ENCODE measurements at places on chromosomes 2 and 18. TPM values are rescaled to one million over a fixed set of nuclear protein-coding genes. Genes with fewer than 3 reads are reported as not detected.
A peak's percentile ranks its signal among the peaks of the same experiment; 100 is the strongest.

DNA sequence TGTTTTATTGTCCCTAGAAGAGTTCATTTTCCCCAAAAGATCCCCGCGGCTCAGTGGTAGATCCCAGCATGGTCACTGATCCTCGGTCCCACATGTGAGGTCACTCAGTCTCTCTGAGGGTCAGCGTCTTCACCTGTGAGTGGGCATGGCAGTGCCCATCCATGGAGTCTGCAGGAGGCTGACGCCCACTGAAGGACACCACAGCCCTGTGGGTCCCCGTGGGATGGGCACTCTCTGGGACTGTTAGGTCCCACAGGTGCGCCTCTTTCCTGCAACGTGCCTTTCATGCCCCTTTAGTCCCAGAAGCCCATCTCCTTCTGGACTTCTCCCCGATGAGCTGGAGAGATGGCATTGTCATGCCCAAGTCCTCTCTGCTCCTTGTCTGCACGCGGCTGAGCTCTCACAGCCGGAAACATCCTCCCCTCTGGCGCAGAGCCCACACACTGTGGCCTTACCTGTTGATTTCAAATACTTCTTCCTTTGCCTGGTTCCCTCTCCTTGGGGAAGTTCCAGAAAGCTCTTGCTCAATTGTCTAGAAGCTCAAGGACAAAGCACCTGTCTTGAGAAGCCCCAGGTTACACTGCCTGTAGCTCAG is 75.9 kb downstream of the PTGR3 start:
- no peaks in the 10 kb centered on the region for H3K27me3 ChIP-seq
- H3K4me1 ChIP-seq, result peaks cover 5% of the 10 kb centered on the region
- H3K27ac ChIP-seq, result no peak overlapping the region
- no peaks in the 10 kb centered on the region for H3K36me3 ChIP-seq

GRCh38 chr2:20797096-20797495 is 25.8 kb downstream of the LDAH start:
- H3K4me3 ChIP-seq, result no peak overlapping the region
- no peak for DNase-seq
- peaks cover 6% of the 10 kb centered on the region for H3K4me1 ChIP-seq
- no peaks in the 10 kb centered on the region for H3K27me3 ChIP-seq

TBC1D8 gene
- total RNA-seq, result 61.9 TPM

DNA sequence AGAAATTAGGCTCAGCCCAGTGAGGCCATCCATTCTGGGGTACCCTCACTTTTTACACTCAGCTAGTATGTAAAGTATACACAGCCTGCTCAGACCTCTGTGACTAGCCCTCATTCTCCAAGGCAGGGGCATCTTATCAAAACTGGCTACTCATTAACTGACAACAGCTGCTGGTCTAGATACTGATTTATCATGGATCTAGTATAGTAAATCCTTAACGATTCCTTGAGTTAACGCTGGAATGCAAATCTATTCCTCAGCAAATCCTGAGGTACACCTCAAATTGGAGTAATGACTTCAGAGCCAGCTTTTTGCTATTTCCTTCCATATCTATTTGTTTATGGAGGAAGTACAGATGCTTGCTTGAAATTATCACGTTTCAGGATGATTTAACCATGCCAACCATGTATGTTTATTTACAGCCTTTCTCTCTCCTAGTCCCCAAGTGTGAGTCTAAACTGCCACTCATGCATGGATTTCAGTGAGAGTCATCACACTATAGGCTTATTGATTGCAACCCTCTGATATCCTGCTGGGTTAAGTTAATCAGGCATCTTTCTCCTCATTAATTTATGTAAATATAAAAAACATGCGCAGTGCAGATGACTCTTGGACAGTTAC is 70.2 kb upstream of the DOK6 start:
- H3K36me3 ChIP-seq, result no peaks in the 10 kb centered on the region
- no peaks in the 10 kb centered on the region for H3K4me1 ChIP-seq
- H3K27me3 ChIP-seq, result no peaks in the 10 kb centered on the region
- DNase-seq, result no peak
- no peak overlapping the region for H3K27ac ChIP-seq

GRCh38 chr18:55433648-55434047 is 154.3 kb downstream of the TCF4 start:
- no peaks in the 10 kb centered on the region for H3K4me1 ChIP-seq
- no peak overlapping the region for H3K27ac ChIP-seq
- DNase-seq, result no peak
- H3K36me3 ChIP-seq, result no peaks in the 10 kb centered on the region
- no peaks in the 10 kb centered on the region for H3K27me3 ChIP-seq
- no peak overlapping the region for H3K4me3 ChIP-seq

DNA sequence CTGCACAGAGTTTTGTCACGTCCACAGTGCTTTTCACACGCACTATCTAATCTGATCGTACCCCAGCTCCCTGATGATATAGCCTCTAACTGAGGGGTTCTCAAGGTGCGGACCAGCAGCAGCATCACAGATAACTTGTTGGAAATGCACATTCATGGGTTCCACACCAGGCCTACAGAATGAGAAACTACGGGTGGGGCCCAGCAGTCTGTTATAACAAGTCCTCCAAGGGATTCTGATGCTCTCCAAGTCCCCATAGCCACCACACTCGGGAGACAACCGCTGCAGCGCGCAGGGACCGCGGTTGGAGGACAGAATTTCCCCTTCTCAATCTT is 745 bp upstream of the BZW1 start:
- H3K36me3 ChIP-seq, result peaks cover 24% of the 10 kb centered on the region
- peaks cover 44% of the 10 kb centered on the region for H3K4me1 ChIP-seq
- H3K27ac ChIP-seq, result peak overlapping the region; percentile 97
- DNase-seq, result no peak
- no peaks in the 10 kb centered on the region for H3K27me3 ChIP-seq

- H3K36me3 ChIP-seq, result peaks cover 15% of the 10 kb centered on the region
- DNase-seq, result no peak
- no peak overlapping the region for H3K4me3 ChIP-seq
- H3K27ac ChIP-seq, result no peak overlapping the region
- H3K4me1 ChIP-seq, result no peaks in the 10 kb centered on the region
Measured at GRCh38 chr2:175097297-175097696, 70.7 kb downstream of the ATF2 start.

DNA sequence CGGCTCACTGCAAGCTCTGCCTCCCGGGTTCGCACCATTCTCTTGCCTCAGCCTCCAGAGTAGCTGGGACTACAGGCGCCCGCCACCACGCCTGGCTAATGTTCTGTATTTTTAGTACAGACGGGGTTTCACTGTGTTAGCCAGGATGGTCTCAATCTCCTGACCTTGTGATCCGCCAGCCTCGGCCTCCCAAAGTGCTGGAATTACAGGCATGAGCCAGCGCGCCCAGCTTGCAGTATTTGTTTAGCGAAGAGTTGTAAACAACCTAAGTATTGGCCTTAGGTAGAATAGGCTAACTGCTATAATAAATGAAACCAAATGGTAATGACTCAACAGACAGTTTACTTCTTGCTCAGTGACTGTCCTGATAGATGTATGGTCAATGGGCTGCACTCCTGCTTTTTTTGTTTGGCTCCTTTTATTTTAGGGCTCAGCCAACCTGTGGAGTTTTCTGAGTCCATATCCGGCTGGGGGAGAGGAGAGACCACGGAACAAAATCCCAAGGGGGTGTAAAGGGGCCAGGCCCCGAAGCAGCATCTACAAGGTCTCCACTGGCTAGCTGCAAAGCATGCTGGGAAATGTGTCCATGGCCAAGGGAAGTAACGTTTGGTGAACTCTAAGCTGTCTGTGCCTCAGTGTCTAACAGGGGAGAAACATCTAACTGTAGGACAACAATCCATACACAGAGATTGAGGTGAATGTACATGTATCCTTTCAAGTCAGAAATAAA is 841.0 kb upstream of the ID2 start:
- no peak overlapping the region for H3K27ac ChIP-seq
- no peaks in the 10 kb centered on the region for H3K27me3 ChIP-seq
- H3K36me3 ChIP-seq, result no peaks in the 10 kb centered on the region
- no peak for DNase-seq
- no peak overlapping the region for H3K4me3 ChIP-seq

GRCh38 chr2:28395334-28396061 is 2.8 kb downstream of the FOSL2 start:
- H3K36me3 ChIP-seq, result peaks cover 4% of the 10 kb centered on the region
- peak overlapping the region; percentile 98 for H3K27ac ChIP-seq
- H3K4me3 ChIP-seq, result peak overlapping the region; percentile 86
- peaks cover 35% of the 10 kb centered on the region for H3K4me1 ChIP-seq
- no peaks in the 10 kb centered on the region for H3K27me3 ChIP-seq
- peak; percentile 79 for DNase-seq

HOXD4 gene
- total RNA-seq, result 0.79 TPM

MOCOS gene
- 3.6 TPM for total RNA-seq

KCNE4 gene
- total RNA-seq, result 0.30 TPM

KCNS3 gene
- total RNA-seq, result 34.2 TPM

- no peak overlapping the region for H3K4me3 ChIP-seq
- no peak for DNase-seq
- no peak overlapping the region for H3K27ac ChIP-seq
- H3K36me3 ChIP-seq, result no peaks in the 10 kb centered on the region
- no peaks in the 10 kb centered on the region for H3K27me3 ChIP-seq
Measured at GRCh38 chr2:24986372-24986771, 14.6 kb upstream of the DNAJC27 start.

- no peak overlapping the region for H3K27ac ChIP-seq
- H3K4me3 ChIP-seq, result no peak overlapping the region
- no peaks in the 10 kb centered on the region for H3K27me3 ChIP-seq
- DNase-seq, result no peak
- H3K36me3 ChIP-seq, result no peaks in the 10 kb centered on the region
- no peaks in the 10 kb centered on the region for H3K4me1 ChIP-seq
Measured at GRCh38 chr2:200039724-200040650, 84.6 kb downstream of the MAIP1 start.

- peaks cover 14% of the 10 kb centered on the region for H3K4me1 ChIP-seq
- H3K4me3 ChIP-seq, result peak overlapping the region; percentile 51
- no peaks in the 10 kb centered on the region for H3K36me3 ChIP-seq
- no peak for DNase-seq
- peaks cover 19% of the 10 kb centered on the region for H3K27me3 ChIP-seq
Measured at GRCh38 chr2:104873689-104874054, 19.8 kb downstream of the POU3F3 start.

- H3K36me3 ChIP-seq, result no peaks in the 10 kb centered on the region
- peaks cover 45% of the 10 kb centered on the region for H3K4me1 ChIP-seq
- no peak for DNase-seq
- H3K27ac ChIP-seq, result peak overlapping the region; percentile 50
- no peak overlapping the region for H3K4me3 ChIP-seq
Measured at GRCh38 chr2:207256476-207257207, 90.9 kb upstream of the KLF7 start.

All from upper lobe of left lung (tissue), 6 donors.